GM13976 (cell line): ENCODE measurements at places on chromosomes 2 and 18.

DNA sequence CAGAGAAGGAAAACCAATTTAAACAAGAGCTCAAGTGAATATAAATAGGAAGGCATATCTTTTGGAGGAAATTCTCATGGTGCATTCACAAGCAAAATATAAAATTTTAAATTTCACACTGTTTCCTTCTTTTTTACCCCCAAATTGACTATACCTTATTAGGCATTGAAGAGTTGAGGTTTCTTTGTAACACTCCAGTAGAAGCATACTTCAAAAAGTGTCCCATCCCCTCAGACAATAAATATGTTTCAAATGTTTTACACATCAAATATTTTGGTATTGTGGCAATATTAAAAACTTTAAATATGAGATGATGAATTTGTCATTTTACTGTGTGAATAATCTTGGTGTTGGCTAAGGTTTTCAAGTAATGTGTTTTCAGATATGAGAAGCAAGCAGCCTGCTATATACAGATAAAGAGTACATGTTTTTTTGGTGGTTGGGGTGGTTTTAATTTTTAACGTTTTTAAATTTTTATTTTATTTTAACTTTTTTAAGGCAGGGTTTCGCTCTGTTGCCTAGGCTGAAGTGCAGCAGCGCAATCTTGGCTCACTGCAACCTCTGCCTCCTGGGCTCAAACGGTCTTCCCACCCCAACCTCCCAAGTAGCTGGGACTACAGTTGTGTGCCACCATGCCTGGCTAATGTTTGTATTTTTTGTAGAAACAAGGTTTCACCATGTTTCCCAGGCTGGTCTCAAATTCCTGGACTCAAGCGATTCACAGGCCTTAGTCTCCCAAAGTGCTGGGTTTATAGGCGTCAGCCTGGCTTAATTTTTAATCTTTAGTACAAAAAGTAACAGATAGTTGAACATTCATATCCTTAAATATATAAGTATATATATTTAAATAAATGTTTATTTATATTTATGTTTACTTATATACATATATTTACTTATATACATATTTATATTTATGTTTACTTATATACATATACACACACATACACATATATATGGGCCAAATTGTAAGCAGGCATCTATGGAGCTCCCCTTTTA lies 36.5 kb upstream of the DLX1 start:
- no peak for DNase-seq

- no peak for DNase-seq
These were observed 674 bp upstream of the SP110 start for GRCh38 chr2:230220347-230220969.

DNA sequence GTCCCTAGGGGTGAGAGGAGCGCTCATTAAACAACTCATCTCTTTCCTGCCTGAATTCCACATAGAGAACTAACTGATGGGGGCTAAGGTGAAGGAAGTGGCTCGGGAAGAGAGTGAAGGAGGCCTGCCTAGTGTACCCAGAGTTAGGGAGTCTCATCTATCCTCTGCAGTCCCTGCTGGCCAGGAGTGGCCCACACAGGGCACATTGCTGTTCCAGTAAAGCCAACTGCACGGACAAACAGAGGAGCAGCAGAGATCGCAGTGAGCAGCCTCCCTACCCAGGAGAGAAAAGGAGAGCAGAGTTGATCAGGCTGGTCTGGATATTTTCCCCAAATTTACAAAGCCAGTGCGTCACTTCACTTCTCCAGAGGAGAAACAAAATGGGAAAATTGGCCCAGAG lies 16.9 kb upstream of the FN1 start:
- DNase-seq, result no peak

DNA sequence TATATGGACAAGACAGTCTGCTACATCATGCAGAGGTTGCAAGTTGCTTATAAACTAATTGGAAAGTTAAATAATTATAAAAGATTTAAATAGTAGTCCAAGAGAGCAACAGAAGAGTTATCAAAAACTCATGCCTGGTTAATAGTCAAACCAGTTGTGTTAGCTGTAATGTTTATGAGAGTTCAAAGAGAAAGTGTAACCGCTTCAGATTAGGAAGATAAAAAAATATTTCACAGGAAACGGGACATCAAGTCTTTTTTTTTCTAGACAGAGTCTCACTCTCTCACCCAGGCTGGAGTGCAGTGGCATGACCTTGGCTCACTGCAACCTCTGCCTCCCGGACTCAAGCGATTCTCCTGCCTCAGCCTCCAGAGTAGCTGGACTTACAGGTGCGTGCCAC lies 34.6 kb upstream of the RNF125 start:
- no peak for DNase-seq

DNA sequence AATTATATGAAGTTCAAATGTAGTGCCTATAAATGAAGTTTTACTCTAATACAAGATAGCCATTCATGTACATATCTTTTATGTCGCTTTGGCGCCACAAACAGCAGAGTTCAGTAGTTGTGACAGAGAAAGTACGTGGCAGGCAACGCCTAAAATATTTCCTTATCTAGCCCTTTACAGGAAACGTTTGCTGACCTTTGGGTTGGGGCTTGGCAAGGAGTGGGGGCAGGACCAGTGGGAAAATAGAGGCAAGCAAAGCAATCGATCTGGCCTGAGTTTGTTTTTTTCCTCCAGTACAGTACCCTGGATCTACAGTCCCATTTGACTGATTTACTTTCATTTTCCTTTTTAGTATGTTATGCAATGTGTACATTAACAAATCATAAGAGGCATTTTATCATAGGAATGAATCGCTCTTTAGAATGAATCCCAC lies 13.1 kb downstream of the CCDC68 start:
- DNase-seq, result peak; percentile 32

DNA sequence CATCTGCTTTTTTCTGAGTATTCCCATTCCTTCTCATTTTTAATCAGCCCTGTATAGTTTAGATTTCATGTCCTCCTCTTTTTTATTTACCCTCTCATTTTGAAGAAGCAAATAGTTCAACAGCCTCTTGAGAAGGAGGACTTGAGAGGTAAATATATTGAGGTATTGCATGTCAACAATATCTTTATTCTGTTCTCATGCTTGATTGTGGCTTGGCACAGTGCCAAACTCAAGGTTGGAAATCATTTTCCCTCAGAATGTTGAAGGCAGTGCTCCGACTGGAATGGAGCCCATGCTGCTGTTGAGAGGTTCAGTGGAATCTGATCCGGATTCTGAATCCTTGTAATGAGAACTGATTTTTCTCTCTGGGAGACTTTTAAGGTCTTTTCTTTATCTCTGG lies 31.0 kb upstream of the GALNT3 start:
- no peak for DNase-seq

GRCh38 chr2:228798458-228799207 lies 472.5 kb downstream of the PID1 start:
- DNase-seq, result no peak
